ENCODE measurements at places on chromosomes 12 and 14.

- no peak for DNase-seq
Measured at GRCh38 chr14:63178912-63179311, 25.3 kb upstream of the RHOJ start.

DNA sequence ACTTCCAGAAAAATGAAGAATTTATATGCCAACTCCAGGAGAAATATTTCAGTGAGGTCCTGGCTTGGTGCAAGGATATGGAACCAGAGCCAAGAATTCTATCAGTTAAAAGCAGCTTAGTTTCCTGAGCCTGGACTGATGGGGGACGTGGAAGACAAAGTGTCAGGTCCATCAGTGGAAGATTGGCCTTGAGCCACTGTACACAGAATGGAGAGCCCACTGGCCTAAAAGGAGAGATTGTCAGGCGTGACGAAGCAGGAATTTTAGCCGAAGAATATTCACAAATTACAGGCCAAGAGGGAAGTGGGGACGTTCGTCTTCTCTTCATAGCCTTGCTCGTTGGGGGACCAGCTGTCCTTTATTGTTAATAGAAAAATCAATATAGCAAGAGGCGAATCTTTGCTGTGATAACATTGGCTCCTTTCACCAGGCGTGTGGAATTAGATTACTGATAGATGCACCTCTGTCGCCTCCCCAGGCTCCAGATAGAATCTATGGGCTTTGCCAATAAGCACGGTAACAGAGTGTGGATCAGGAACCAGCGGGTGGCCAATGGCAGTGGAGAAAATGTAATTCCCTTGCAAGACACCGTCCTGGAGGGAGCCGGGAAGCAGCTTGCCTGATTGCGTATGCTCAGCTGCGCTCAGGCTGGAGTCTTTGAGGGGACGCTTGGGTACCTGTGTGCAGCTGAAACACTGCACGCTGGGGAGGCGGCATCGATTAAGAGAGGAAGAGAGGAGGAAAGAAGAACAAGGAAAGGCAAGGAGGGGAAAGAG, 56.4 kb downstream of the TMEM132C start:
- DNase-seq = no peak

DNA sequence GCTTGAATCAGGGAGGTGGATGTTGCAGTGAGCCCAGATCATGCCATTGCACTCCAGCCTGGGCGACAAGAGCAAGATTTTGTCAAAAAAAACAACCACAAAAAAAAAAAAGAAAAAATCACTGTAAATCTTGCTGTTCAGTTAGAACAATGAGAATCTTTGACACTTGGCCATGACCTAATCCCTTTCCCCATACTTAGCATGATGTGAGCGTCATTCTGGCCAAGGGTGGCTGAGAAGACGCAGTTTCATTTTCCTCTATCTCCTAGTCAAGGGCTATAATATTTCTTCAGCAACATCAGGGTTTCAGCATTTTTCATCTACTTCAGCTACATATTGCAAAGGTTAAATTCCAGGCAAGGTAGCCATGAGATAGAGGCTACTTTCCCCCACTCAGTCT, 599.4 kb upstream of the MDGA2 start:
- no peak for DNase-seq

DNA sequence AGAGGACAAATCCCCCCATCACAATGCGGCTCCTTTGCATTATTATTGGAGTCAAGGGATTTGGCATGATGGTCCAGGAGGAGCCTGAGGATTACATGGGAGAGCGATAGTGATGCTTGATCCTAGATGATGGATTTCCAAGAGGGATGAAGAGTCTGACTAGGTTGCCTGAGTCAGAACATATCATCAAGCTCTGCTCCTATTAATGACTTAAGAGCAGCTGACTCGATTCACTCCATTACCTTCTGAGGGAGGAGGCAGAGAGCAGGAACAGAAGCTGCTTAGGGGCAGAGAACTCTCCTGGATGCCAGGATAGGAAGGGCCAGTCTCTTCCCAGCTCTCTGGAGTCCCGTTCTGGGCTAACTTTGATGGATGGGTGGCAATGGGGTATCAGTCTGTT, 54.0 kb upstream of the CISTR start:
- no peak for DNase-seq

DNA sequence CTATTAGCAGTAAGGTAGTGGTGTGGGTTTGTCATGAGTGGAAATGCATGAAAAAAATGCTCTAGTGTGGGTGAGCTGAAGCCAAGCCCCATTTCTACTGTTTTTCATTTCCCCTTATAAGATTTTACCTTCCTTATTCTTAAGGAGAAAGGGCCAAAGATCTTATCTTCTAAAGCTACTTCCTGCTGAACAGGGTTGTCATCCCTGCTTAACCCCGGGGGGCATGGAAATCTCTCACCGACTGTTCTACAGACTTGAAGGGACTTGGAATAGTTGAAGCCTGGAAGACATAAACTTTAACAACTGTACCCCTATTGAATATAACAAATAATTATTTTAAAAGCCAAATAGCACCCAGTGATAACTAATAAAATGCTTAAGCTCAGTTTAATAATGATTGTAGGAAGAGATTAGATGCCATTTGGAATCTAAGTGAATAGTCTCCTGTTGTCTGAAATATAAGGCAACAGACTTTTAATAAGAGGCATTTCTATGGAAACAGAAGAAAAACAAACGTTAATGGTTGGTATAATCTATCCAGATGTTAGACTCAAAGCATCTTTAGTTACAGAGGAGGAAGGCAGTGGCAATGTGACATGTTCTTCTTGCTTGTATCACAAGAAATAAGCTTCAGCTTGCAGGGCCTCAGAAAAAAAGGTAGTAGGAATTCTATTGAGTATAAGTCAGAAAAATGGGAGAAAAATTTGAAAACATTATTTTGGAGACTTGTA, 1.8 kb upstream of the GMFB start:
- DNase-seq = peak; percentile 25

GRCh38 chr12:6791931-6792520, 2.7 kb downstream of the CD4 start:
- no peak for DNase-seq

DNA sequence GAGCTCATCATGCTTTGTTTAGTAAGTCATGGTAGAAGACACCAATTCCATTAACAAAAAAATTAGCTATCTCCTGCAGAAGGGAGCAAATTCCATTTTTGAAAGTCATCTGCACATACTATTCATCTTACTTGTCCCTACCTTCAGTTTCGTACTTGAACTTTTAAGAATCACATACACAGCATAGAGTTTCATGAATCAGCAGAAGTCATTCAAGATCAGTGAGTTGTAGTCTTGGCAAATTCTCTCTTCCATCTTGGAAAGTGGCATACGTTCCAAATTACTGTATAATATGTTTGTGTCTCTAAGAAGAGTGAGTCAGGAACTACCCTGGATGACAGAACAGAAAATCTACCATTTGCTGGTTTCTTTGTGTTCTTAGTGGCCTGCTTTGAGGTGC, 14.1 kb downstream of the VRK1 start:
- no peak for DNase-seq

DNA sequence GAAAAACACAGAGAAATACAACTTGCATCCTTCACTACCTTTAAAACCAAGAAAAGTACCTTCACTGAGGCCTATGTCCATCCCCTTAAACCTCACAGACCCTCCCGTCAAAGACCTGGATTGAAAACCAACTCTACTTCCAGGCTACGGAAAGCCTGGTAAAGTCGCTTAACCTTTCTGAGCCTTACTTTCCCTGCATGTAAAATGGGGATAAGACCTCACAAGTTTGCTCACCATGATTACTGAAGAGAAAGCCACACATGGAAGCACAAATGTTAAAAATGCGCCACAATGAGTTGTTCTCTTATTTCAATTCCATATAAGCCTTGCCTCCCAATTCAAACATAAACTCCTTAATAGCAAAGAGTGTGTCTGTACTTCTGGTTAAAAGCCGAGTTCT, 8.4 kb downstream of the ACTN1 start:
- no peak for DNase-seq

GRCh38 chr12:126706300-126706699, 1560.7 kb upstream of the TMEM132C start:
- DNase-seq = no peak

DNA sequence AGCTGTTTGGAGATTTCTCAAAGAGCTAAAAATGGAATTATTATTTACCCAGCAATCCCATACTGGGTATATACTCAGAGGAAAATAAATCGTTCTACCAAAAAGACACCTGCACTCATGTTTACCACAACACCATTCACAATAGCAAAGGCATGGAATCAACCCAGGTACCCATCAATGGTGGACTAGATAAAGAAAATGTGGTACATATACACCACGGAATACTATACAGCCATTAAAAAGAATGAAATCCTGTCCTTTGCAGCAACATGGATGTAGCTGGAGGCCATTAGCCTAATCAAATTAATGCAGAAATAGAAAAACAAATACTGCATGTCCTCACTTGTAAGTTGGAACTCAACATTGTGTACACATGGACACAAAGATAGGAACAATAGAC, 37.9 kb downstream of the WBP11 start:
- no peak for DNase-seq

GRCh38 chr12:131407221-131408035, 303.5 kb upstream of the SFSWAP start:
- no peak for DNase-seq

- no peak for DNase-seq
Measured at GRCh38 chr14:98194821-98195220, 1077.2 kb downstream of the BCL11B start.

DNA sequence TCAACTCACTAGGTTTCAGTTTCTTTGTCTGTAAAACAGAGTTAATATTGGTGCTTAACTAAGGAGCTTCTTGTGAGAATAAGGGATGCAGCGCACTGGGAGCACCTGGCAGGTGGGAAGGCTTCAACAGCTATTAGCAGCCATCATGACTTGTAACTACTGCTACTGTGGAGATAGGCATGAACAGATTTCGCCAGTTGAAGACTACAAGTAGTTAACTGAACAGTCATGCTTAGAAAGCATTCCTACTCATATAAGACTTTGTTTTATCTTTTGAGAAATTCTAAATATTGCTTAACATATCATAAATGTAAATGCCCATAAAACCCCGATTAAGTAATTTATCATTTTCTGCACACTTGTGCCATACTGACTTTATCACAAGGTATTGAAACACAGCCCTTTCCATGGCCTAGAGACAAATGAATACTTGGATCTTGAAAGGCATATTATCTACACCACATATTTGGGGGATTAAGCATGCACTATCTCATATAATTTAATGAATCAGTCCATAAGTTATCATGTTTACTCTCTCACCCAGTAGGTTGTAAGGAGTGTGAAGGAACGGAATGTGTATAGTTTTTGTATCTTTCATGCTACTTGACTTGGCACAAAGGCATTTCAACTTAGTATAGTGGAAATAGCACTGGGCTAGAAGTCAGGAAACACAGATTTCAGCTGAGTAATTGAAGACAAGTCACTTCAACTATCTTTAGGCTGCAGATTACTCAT, 16.1 kb downstream of the NTN4 start:
- DNase-seq = no peak

- DNase-seq = no peak
Measured at GRCh38 chr12:98456041-98456440, 59.3 kb upstream of the TMPO start.

DNA sequence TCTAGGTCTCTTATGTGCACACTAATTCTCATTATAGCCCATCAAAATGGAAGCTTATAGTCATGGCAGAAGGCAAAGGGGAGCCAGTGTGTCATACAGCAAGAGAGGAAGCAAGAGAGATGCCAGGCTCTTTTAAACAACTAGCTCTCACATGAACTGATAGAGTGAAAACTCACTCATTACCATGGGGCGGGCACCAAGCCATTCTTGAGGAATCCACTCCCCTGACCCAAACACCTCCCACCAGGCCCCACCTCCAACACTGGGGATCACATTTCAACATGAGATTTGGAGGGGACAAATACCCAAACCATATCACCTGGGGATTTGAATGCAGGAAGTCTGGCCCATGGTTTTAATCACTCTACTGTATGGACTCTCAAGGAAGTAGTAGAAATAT, 36.9 kb upstream of the CRACR2A start:
- no peak for DNase-seq

GRCh38 chr14:26199590-26200370, 398.1 kb downstream of the NOVA1 start:
- no peak for DNase-seq

DNA sequence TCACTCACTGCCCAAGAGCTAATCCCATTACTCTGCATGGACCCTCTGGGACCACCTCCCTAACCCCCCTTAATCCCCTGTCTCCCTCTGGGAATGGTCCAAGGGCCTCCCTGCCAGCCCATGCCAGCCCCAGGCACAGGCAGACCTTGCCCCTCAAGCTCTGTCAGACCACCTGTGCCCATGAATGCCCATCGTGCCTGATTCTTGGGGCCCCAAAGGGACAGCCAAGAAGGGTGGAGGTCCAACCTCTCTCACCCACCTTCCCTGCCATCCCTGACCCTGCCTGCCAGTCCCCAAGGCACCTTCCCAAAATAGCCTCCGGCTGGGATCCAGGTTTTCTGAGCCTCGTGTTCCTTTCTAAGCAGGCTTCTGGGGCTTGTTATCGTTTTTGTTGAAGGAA, 20.8 kb upstream of the VSX2 start:
- DNase-seq = no peak

DNA sequence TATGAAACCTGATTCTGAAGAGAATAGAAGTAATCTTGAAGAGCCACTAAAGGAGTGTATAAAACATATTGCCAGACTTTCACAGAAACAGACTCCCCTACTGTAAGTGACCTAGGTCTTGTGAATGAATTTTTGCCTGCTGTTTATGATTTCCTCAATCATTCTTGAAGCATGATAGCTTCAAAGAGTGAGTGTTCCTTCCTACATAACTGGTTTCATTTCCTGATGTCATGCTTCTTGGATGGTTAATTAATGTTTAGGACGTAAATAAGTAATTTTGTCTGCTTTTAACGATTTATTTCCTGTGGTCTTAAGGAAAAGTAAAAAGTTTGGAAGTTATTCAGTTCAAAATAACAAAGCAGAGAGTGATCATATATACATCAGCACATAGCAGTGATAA, 129.8 kb downstream of the PIK3C2G start:
- DNase-seq = no peak

- DNase-seq = peak; percentile 82
Measured at GRCh38 chr14:23327947-23328744, 6.9 kb downstream of the PABPN1 start.

DNA sequence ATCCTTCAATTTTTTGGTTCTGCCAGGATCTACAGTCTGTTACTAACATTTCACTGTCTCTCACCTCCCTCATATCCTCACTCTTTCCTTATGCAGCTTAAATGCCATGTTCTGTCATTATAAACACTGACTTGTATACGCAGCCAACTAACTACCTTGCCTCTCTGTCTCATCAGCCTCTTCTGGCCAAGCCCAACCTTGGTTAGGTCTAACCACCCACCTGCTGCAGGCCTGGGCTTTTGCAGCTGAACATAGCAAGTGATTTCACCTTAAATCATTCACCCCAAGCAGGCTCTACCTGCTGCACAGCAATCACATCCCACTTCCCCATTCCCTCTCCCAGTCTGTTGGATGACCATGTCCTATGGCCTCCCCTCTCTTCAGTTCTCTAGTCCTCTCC, 91.5 kb downstream of the GTF2A1 start:
- no peak for DNase-seq
